ENCODE measurements at places on chromosomes 2 and 18. TPM values are rescaled to one million over a fixed set of nuclear protein-coding genes. Genes with fewer than 3 reads are reported as not detected.

LAMA1 gene
- 0.05 TPM for total RNA-seq

DCDC2C gene
- not detected for total RNA-seq

CTAGE1 gene
- total RNA-seq: not detected

CFC1 gene
- total RNA-seq: 0.18 TPM
